ENCODE measurements at places on chromosomes 13 and 19.
A peak's percentile ranks its signal among the peaks of the same experiment; 100 is the strongest.

DNA sequence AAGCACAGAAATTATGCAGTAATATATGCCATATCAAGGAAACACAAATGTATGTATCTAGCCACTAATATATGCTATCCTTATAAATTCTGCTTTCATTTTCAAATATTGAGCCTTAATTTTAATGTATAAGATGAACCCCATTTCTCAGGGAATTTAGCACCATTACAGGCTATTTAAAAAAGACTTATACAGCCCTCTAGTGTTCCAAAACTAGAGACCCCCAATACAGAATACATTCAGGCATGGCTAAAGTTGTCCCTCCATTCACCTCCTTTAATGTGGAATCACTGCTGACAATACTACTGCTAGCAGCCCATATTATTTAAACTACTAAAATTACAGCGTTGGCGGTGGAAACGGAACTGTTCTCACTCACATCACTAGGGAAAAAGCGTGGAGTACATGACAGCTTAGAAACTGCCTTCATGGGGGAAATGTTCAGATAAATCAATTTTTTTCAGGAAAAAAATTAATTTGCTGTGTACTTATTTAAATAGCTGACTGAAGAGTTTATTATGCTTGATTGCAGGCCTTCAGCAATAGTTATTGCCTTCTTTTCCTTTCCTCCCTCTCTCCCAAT lies 541.0 kb downstream of the PCDH9 start:
- no peak for DNase-seq

- no peak for DNase-seq
Measured at GRCh38 chr19:1751367-1752008, 1.8 kb upstream of the ONECUT3 start.

- DNase-seq: peak; percentile 57
Measured at GRCh38 chr19:8017808-8018207, 12.4 kb upstream of the ELAVL1 start.

DNA sequence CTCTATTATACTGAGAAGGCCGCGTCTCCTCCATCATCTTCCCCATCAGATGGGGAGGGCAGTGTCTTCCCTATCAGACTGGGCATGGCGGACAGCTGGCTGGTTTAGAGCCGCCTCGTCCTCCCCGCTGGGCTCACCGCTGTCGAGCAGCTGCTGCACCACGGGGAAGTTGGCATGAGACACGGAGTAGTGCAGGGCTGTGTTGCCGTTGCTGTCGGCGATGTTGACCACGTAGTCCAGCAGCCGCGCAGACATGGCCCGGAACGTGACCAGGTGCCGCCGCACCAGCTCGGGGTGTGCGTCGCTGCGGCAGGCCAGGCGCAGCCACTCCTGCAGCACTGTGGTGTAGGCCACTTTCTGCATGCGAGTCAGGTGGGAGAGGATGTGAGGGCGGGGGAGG lies 18.8 kb upstream of the SPC24 start:
- DNase-seq: no peak

DNA sequence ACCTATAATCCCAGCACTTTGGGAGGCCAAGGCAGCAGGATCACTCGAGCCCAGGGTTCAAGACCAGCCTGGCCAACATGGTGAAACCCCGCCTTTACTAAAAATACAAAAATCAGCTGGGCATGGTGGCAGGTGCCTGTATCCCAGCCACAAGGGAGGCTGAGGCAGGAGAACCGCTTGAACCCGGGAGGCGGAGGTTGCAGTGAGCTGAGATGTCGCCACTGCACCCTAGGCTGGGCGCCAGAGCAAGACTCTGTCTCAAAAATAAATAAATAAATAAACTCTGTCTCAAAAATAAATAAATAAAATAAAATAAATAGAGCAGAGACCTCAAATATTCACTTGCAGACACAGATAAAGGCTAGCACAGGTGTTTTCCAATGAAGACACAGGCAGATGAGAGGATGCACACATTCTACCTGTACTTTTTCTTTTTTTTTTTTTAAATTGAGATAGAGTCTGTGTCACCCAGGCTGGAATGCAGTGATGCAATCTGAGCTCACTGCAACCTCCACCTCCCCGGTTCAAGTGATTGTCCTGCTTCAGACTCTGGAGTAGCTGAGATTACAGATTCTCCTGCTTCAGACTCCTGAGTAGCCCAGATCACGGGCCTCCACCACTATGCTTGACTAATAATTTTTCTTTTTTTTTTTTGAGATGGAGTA lies 2.7 kb upstream of the RPS16 start:
- no peak for DNase-seq

GRCh38 chr13:112248862-112249592 lies 127.1 kb upstream of the SPACA7 start:
- no peak for DNase-seq

DNA sequence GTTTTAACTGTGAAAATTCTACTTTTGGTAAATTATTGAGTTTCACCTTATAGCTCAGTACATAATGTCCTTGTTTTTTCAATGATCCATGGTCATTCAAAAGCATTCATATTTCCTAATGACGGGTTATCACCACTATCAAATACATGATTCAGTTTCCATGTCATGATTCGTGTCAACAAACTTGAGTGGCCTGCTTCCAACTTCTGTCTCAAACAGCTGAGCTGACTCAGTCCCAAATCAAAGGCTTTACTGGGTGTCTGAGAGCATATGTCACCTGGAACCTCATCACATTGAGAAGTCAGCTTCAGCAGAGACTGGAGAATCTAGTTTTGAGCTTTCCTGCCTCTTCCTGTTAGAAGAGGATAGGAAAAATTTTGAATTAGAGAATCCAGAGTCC lies 40.3 kb upstream of the SGCG start:
- no peak for DNase-seq

- no peak for DNase-seq
Measured at GRCh38 chr19:55648585-55649267, 714 bp downstream of the CCDC106 start.

- no peak for DNase-seq
Measured at GRCh38 chr19:53818756-53819155, 5.4 kb downstream of the NLRP12 start.

DNA sequence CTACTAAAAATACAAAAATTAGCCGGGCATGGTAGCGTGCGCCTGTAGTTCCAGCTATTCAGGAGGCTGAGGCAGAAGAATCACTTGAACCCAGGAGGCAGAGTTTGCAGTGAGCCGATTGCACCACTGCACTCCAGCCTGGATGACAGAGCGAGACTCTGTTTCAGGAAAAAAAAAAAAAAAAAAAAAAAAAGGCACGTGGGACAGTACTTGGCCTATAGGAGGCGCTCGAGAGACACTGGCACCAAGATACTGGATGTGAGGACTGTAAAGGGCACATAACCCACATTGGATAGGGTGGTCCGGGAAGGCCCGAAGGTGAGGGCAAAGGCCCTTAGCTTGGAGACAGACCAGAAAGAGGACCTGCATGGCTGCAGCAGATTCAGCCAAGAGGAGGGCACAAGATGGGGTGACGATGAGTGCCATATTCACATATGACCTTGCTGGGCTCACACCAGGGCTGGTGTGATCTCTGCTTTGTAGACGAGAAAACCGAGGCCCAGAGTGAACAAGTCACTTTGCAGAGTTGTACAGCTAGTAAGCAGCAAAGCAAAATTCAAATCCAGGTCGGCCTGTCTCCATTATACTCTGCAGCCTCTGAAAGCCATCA lies 89.4 kb downstream of the DPF1 start:
- DNase-seq: peak; percentile 58

DNA sequence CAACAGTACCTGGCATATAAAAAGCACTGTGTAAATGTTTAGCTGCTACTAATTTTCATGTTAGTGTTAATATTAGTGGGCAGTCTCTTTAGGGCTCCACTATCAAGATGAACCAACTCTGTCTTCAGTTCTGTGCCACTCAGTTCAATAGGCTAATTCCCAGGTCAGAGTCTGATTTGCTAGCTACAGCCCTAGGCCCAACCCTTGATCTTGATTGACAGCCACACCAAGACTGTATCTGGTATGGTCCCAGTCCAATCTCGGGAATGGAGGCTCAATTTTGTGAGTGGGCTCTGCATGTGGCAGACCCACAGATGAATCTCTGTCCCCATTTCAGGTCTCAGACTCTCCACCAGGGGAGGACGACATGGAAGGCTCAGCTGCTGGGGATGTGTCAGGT lies 46.1 kb downstream of the MAP4K1 start:
- DNase-seq: no peak

GRCh38 chr13:94329277-94329676 lies 150.2 kb downstream of the DCT start:
- no peak for DNase-seq

- no peak for DNase-seq
Measured at GRCh38 chr13:98829541-98829940, 77.1 kb upstream of the SLC15A1 start.

- DNase-seq: no peak
Measured at GRCh38 chr13:45511310-45512097, 46.8 kb downstream of the COG3 start.

DNA sequence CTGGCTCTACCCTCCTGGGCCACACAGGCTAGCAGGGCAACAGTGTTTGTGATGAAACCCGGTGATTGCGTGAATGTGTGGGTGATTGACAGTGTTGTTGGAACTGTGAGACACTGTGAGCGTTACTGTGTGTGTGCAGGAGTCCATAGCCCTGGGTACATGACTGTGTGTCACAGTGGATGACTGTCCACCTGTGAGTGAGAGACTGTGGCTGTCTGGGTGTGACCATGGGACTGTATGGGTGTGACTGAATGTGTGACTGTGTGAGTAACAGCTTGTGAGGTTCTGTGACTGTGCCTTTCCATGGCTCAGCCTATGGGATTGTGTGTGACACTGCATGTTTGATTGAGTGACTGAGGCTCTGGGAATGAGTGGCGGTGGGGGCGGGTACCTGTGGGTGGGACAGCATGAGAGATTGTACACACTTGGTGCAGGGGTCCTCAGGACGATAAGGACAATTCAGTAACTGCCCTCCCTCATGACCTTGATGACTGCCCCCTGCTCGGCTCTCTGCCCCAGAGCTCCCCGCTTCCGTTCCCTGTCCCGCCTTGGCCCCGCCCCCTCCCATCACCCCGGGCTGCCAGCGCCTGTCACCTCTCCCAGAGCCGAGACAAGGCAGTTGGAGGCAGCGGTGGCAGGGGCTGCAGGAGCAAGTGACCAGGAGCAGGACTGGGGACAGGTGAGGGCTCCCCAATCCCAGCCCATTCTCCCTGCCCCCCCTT lies at the start of gene GIPR:
GIPR (plus strand) TSS at position 602 of the 722 bp plus-strand sequence. CDS start 1,300 bp downstream, outside the sequence.
- peak; percentile 85 for DNase-seq

DNA sequence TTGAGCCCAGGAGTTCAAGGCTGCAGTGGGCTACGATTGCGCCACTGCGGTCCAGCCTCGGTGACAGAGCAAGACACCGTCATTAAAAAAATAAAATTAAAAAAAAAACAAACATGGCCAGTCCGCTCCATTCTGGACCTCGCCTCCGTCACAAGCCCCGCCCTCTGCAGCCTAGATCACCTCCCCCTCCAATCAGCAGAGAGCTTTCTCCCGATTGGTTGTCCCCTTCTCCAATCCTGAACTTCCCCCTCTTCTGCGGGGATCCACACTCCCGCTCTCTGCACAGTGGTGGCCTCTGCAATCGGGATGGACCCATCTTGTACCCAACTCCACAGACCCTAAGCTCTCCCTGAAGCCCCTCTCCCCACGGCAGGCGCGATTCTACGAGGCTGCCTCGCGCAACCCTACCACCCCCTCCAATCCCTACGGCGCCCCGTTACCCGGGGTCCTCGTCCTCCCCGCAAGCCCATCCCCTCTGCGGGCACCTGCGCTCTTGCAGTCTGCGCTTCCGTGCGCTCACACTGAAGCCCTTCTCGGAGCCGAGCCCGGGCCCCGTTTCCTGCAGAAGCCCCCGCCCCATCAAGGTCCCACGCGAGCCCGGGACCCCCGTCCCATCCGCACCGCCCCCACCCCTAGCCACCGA lies 540 bp downstream of the TMEM160 start:
- DNase-seq: peak; percentile 86

GRCh38 chr13:40158218-40158617 lies 502.8 kb downstream of the COG6 start:
- no peak for DNase-seq

DNA sequence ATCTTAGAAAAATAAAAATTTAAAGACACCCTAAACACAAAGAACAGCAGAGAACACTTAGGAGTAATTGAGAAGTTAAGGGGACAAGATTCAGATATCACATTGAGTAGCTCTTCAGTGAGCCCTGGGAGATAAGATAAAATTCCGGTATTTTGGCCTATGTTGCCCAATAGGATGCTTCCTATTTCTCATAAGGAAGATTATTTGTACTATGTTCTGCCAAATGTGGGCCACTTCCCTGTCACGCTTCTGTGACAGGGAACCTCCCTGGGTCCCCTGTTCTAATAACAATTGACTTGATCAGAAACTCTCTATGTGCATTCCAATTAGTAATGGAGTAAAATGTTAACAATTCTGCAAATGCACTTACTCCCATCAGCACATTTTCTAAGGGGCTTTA lies 310.7 kb downstream of the MYO16 start:
- no peak for DNase-seq

GRCh38 chr13:110980921-110981320 lies 66.1 kb upstream of the ANKRD10 start:
- DNase-seq: no peak

- DNase-seq: no peak
Measured at GRCh38 chr13:74667656-74668203, 533.5 kb upstream of the KLF12 start.

DNA sequence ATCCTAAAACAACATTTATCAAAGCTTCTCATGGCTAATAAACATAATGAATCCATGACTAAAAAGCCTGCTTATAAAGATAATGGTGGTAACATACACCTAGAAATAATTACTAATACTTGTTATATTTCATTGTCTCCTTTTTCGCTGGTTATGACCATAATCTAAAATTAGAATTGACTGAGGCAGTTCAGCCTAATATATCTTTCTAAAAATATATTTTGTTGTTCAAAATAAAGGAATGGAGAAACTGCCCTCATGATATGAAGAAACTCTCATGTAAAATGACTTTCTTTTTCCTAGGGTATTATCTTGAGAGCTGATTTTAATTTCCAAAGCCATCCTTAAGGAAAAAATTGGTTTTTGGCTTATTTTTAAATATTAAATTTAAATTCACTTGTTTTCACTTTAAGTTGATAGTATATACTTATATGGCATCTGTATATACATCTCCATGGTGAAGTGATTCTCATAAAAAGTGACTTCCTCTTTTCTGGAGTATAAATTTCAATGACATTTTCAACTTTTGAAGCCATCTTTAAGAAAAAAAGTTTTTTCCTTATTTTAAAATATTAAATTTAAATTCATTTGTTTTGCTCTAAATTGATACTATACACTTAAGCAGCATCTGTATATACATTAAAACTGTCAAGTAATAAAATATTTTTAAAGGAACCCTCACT lies 204.6 kb downstream of the VWA8 start:
- DNase-seq: no peak

DNA sequence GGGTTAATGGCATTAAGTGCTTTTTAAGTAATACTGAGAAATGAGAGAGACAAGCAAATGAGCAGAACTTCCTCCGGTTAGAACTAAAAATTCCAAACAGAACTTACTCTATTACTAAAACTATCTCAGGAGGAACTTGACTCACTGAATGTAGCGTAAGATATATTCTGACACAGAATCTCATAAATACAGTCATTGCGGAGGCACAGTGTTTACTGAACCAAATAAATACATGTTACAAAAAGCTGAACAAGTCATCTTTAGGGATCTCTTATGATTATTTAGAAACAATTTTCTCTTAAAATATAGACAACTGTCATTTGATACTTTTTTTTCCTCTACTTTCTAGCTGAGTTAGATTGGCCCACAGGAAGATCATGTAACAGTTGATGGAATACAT lies 283.1 kb downstream of the KLF12 start:
- no peak for DNase-seq
